Activated CD4-positive, CD25-positive, alpha-beta regulatory T cell treated with anti-CD3 and anti-CD28 coated beads, Interleukin-2, amount 50 U/mL, for 16 hours (primary cell): ENCODE measurements at places on chromosomes 6 and 20.

DNA sequence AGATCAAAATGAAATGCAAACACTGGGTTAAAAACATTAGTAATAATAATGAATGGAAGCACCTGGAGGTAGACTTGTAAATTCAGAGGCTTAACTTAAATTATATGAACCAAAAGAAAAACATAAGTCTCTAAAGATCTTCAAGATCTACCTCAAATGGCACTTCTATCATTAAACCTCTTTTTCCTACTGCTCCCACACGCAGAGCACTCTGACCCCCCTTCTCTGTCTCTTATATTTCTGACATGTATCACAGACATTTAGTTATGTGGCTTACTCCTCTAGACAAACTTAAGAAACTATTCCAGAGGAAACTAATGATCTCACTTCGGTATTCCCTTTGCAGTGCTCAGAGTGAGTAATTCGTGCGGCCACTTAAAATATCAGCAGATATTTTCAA, 1.1 kb downstream of the TBC1D32 start:
- no peak for DNase-seq

DNA sequence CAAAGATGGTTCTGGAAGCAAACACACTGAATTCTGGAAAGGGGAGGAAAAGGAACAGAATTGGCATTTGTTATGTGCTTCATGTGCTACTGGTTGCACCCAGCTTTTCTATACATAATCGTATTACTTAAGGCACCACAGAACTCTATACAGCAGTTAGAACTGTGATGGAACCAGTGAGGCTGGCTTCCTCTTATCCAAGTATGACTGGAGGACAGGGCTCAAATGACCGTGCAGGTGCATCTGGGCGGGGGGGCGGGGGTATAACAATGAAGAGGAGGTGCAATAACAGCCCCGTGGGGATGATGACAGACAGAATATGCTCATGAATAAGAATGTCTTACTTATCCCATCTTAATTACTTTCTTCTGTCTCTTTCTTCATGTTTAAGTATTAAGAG, 144.2 kb downstream of the BTBD9 start:
- DNase-seq = no peak

DNA sequence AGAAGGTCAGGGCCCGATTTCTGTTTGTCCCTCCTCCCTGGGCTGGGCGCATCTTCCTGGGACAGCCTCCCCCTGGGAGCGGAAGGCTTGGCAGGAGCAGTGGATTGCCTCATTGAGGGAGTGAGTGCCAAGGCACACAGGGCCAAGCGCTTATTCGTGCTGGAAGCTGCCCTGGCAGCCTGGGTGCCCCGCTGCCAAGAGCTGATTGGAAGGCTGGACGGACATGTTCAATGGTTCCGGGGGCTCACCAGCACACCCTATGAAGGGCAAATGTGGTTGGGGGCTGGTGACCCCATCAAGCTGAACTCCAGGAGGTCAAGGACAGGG, 10.3 kb upstream of the ZNF831 start:
- no peak for DNase-seq

DNA sequence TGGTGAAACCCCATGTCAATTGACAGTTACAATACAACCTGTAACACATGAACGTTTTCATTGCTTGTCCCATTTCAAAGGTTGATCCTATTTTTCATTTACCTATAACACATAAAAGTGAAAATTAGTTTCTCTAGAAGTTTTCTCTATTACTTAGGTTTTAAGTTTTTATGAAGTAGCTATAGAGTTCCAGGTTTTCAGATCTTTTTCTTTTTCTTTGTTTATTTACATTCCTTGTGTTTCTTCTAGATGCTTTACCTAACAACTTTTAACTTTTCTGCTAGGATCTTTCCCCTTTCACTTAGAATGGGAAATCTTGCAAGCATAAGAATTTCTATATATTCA, 232.6 kb downstream of the PLCB1 start:
- DNase-seq = no peak

- no peak for DNase-seq
These were observed 668.2 kb upstream of the GJE1 start for GRCh38 chr6:141464490-141464889.

GRCh38 chr6:15800841-15801617, 138.2 kb upstream of the DTNBP1 start:
- DNase-seq = no peak

GRCh38 chr6:153031335-153031955, 28.9 kb upstream of the MTRF1L start:
- no peak for DNase-seq

GRCh38 chr20:36154700-36155628, at the start of gene EPB41L1:
Gene EPB41L1, plus strand, starts transcription at chr20:36154740. Its CDS starts 19,038 bp downstream, at chr20:36173778.
- no peak for DNase-seq

DNA sequence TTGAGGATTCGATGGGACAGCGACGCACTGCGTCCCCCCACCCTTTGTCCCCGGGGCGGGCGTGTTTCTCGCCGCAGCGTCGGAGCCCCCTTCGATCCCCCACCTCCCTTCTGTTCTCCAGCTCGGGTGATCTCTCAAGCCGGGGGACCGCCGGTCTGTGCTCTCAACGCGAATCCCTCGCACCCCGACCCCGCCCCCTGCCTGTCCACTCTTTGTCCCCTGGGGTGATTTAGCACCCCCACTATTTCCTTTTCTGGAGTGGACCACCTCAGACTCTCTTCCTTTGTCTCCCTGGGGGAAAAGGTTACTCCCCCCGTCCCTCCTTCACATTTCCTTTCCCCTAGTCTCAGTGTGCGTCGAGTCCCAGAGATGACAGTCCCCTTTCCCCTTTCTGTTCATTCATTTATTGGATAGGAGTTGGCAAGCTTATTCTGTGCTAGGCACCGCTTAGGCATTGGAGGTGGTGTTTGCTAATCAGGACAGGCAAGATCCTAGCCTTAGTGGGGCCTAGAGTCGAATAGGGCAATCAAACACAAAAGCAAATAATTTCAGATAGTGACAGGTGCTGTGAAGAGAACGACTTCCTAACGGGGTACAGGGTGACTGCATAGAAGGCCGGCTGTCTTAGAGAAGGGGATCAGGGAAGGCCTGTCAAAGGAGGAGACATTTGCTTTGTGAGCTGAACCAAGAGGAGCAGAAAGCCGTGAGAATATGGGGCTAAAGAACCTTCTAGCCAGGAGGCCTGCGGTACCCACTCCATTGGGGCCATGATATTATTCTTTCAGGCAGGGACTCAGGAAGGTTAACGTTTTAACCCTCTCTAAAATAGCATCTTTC, 741 bp downstream of the PTPN1 start:
- no peak for DNase-seq

GRCh38 chr20:35311409-35311808, 19.2 kb upstream of the FAM83C start:
- no peak for DNase-seq

- no peak for DNase-seq
These were observed 112.1 kb upstream of the IYD start for GRCh38 chr6:150256618-150257272.

- DNase-seq = no peak
These were observed 29.1 kb downstream of the DDX27 start for GRCh38 chr20:49248301-49248700.
